ENCODE measurements at places on chromosomes 3 and 15. TPM values are rescaled to one million over a fixed set of nuclear protein-coding genes. Genes with fewer than 3 reads are reported as not detected.

The MYH15 gene
- polyA plus RNA-seq: 0.63 TPM

The SLC24A5 gene
- polyA plus RNA-seq: 2.0 TPM

The CCDC9B gene
- 6.3 TPM for polyA plus RNA-seq

The COMMD4 gene
- polyA plus RNA-seq: 91.0 TPM

The POPDC2 gene
- 7.7 TPM for polyA plus RNA-seq

The CSPG5 gene
- polyA plus RNA-seq: 1.2 TPM

The PATL2 gene
- polyA plus RNA-seq: 1.4 TPM

The NR2E3 gene
- 1.0 TPM for polyA plus RNA-seq

The TMF1 gene
- polyA plus RNA-seq: 59.0 TPM

The RMDN3 gene
- polyA plus RNA-seq: 43.1 TPM

GRCh38 chr3:2910997-2911396 lies 199.2 kb downstream of the IL5RA start:
- no peak for DNase-seq

DNA sequence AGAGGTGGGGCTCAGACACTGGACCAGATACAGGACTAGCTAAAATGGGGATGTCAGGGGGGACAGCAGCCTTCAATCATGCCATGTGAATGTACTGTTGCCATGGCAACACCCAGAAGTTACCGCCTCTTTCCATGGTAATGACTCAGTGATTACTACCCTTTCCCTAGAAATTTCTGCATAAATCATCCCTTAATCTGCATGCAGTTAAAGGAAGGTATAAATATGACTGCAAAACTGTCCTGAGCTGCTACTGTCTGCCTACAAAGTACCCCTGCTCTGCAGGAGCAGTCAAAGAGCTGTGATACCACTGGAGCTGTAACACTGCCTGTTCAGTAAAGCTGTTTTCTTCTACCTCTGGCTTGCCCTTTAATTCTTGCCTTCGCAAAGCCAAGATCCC lies 168.2 kb downstream of the PEAK1 start:
- DNase-seq: no peak

GRCh38 chr3:8875836-8876235 lies 87.4 kb downstream of the RAD18 start:
- no peak for DNase-seq

DNA sequence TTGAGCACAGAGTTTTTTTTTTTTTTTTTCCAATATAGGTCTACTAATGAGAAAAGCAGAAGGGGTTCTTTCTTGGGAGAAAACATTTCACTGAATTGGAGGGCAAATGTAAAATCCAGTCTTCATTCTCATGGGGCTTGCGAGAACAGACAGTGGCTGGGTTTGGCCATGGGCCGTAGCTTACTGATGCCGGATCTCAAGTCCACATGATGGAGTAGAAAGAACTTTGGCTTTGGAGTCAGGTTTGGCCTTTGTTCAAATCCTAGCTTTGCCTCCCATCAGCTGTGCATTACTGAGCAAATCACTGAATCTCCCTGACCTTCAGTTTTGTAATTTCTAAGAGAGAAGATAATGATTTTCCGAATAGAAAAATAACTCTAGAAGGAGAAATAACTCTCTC lies 59.7 kb downstream of the LMCD1 start:
- no peak for DNase-seq

GRCh38 chr3:58383904-58384303 lies 49.7 kb downstream of the PDHB start:
- DNase-seq: no peak

DNA sequence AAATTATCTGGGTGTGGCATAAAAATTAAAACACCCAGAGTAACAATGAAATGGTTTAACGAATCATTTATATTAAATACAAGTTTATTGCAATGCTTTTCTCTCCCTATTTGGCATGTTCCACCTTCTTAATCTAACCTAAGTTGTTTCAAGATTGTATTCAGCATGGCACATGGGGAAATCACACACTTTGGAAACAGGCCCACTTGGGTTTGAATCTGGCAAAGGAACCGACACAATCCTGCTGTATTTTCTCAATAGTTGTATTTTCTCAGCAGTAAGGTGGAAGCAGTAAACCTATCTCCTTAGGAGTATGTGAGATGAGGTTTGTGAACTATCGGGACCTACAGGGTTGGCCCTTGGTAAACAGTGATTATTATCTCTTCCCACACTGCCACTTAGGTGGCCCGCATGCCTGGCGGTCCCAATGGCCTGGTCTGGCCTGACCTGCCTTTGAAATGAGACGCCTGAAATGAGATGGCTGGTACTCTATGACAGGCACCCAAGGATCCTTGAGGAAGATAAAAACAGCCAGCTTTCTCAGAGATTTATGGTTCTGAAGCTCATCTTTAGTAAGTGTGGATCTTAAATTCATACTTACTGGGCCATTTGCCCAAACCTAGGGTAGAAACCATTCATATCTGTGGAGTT lies 45.3 kb upstream of the VILL start:
- no peak for DNase-seq

- DNase-seq: peak; percentile 53
These were observed 1.1 kb upstream of the ZNF639 start for GRCh38 chr3:179321668-179322285.

GRCh38 chr3:38468765-38469164 lies 15.1 kb downstream of the ACVR2B start:
- no peak for DNase-seq

DNA sequence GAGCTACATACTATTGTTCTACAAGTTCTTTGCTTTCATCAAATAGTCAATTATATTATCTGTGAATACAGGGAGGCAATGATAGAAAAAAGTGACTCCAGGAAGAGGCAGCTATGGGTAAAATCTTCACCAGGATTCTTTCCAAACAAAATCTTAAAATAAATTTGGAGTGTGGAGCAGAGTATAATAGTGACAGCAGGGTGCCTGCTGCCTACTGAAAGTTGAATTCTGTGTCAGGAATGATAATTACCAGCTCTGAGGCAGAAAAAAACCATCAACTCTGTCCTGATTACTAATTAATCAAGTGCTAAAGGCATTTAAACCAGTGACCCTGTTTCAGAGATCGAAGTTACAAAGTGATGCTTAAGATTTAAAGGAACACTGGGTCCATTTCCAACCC lies 148.0 kb downstream of the DIPK2A start:
- no peak for DNase-seq

GRCh38 chr3:156339491-156339890 lies 215.4 kb downstream of the SSR3 start:
- DNase-seq: no peak

- DNase-seq: no peak
These were observed 30.4 kb upstream of the LIMD1 start for GRCh38 chr3:45564172-45564571.

- no peak for DNase-seq
These were observed 254.0 kb upstream of the GPR149 start for GRCh38 chr3:154684021-154684420.

DNA sequence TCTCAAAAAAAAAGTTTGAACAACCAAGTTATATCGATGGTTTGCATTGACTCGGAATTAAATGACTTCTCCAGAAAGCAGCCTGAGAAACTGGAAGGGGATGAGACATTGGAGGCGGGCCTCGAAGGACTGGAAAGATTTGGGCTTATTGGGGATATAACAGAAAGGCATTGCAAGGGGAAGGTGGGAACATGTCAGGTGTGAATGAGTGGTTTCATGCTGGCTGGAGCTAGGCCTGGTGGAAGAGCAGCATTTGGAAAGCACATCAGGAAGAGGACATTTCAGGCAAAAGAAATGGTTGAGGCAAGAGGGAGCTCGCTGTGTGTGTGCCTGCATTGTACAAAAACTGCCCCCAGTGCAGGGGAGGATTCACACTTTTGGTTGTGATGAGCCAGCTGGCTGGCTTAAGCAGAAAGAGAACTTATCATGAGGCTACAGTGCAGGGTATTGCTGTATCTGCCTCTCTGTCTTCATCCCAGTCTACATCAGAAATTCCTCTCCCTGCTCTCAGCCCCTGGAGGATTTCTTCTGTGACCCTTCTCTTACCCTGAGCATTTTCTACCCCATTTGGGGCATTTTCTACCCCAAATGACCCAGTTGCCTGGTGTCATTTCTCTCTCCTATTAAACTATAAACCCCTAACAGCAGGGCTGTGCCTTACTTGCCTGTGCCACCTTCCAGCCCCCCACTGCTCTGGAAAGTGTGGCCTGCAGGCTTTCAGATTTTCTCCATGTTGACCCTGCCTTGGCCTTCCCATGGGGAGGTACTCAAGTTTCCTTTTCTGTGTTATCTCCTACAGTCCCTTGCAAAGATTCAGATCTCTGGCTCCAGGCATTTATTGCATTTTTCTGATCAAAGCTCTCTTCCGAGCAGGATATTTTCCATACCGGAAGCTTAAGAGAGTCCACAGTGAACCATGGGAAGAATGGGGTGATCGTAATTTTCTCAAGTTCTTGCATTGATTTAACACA lies 64.4 kb upstream of the FLNB start:
- no peak for DNase-seq

- DNase-seq: no peak
These were observed 235.8 kb upstream of the TMCO5A start for GRCh38 chr15:37698679-37699078.

- peak; percentile 26 for DNase-seq
These were observed 727.7 kb downstream of the NTRK3 start for GRCh38 chr15:87528873-87529272.

- DNase-seq: no peak
These were observed 29.4 kb downstream of the RNU5B-1 start for GRCh38 chr15:65333856-65334255.

- DNase-seq: no peak
These were observed 105.5 kb upstream of the IL12A start for GRCh38 chr3:159882790-159883779.

- DNase-seq: no peak
These were observed 64.5 kb downstream of the GSK3B start for GRCh38 chr3:120029749-120030148.

DNA sequence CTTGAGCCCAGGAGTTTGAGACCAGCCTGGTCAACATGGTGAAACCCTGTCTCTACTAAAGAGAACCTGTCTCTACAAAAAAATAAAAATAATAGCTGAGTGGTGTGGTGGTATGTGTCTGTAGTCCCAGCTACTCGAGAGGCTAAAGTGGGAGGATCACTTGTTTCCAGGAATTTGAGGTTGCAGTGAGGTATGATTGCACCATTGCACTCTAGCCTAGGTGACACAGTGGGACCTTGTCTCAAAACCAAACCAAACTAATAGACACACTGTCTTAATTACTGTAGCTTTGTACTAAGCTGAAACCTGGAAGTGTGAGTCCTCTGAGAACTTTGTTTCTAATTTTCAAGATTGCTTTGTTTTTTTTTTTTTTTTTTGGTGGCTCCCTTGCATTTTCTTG lies 30.4 kb downstream of the MGA start:
- no peak for DNase-seq

DNA sequence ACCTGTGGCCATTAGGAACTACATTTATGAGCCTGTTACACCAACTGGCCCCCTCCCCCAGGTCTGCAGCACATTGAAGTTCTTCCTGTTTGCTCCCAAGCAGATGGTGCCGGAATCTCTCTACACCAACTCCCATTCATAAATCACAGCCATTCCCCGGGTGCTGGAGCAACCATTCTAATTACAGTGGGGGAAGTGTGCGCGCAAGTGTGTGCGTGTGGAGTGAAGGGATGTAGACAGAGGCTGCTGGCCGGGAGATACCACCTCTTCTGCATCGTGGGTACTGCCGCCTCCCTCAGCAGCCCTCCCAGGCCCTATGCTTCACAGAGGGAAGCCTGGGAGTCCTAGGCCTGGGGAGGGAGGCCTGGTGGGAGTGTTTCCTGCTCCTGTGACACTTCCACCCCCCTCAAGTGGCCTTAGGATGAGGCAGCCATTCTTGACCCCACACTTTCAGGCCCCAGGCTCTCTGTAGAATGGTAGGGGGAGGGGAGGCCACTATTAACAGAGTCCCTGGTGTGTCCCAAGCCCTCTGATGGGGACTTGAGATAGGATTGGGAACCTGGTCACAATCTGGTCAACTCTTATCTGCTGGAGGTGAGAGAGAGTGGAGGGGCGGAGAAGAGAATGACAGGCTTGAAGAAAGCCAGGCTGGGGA lies 69.1 kb downstream of the MAGEF1 start:
- DNase-seq: peak; percentile 86

- no peak for DNase-seq
These were observed 131.6 kb downstream of the C3orf70 start for GRCh38 chr3:185021256-185021655.

GRCh38 chr3:35665390-35666055 lies 26.2 kb downstream of the ARPP21 start:
- DNase-seq: no peak

- no peak for DNase-seq
These were observed 52.3 kb upstream of the UTS2B start for GRCh38 chr3:191382661-191383060.

DNA sequence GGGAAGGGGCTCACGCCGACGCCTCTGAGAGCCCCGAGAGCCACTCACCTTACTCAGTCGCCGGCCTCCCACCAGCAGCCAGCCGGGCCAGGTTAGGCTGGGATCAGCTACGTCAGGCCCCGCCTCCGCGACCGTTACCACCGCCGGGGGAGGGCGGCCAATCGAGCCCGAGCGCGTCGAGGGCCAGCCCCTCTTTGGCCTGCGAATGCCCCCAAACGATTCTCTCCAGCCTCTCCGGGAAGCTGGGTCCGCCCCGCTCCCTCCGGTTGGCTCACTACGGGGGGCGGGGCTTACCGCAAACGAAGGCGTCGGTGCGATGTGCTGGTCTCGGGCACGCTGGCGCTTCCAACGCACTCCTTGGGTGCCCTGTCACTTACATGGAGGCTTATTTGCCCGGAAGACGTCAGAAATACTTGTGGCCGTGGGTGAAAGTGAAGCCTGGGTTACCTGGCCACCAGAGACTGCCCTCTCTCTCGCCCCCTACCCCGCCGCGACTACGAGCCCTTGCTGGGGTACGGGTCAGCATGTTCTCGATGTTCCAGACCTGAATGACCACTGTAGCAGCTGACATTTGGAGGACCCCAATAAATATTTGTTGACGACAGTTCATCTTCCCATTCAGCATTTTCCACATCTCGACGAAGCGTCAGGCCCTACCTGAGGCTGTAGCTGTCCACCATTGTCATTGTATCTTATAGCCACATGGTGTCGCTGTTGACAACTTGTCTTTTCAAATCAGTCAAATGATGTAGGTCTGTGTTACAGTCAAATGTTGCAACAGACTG lies at the start of gene CEP70:
CEP70 (minus strand) TSS at position 111 of the 785 bp plus-strand sequence. CDS start 21,333 bp downstream, outside the sequence.
- DNase-seq: peak; percentile 95

DNA sequence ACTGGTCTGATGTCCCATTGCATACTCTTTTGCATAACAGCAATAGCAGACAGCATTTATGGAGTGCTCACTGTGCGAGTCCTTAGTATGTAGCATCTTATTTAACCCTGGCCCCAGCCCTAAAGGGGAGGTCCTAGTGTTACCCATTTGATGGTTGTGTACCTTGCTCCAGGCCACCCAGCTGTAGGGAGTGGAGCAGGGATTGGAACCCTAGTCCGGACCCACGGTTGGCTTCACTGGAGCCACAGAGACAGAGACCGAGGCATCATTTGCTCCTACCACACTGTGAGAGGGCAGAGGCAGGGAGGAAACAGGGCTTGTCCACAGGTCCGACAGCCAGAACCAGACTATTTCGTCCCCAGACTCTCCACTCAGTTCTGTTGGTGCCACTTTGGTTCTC lies 16.0 kb upstream of the TSEN2 start:
- no peak for DNase-seq

- no peak for DNase-seq
These were observed 7.2 kb upstream of the DYNC1LI1 start for GRCh38 chr3:32577581-32578556.

- DNase-seq: no peak
These were observed 70.4 kb downstream of the PFN2 start for GRCh38 chr3:149900322-149900721.

- peak; percentile 88 for DNase-seq
These were observed 704 bp downstream of the DLG1 start for GRCh38 chr3:197297476-197298340.

- DNase-seq: no peak
These were observed 35.8 kb downstream of the PLD1 start for GRCh38 chr3:171774521-171774920.

GRCh38 chr3:185084901-185085300 lies 68.0 kb downstream of the C3orf70 start:
- DNase-seq: no peak
